Osteoblast (primary cell): ENCODE measurements at places on chromosomes 3 and 15. TPM values are rescaled to one million over a fixed set of nuclear protein-coding genes. Genes with fewer than 3 reads are reported as not detected.

Gene MUC4
- not detected in 2 replicates for total RNA-seq

Gene FMN1
- 9.0 and 11.2 TPM in 2 replicates for total RNA-seq

Gene IL17RB
- total RNA-seq: under 0.01 and 0.29 TPM in 2 replicates

GRCh38 chr15:69412274-69412673, 1.9 kb upstream of the KIF23 start:
- no peak for DNase-seq

Gene UTS2B
- 0.59 and 1.1 TPM in 2 replicates for total RNA-seq

Gene EFHB
- total RNA-seq: 0.29 and 1.8 TPM in 2 replicates

DNA sequence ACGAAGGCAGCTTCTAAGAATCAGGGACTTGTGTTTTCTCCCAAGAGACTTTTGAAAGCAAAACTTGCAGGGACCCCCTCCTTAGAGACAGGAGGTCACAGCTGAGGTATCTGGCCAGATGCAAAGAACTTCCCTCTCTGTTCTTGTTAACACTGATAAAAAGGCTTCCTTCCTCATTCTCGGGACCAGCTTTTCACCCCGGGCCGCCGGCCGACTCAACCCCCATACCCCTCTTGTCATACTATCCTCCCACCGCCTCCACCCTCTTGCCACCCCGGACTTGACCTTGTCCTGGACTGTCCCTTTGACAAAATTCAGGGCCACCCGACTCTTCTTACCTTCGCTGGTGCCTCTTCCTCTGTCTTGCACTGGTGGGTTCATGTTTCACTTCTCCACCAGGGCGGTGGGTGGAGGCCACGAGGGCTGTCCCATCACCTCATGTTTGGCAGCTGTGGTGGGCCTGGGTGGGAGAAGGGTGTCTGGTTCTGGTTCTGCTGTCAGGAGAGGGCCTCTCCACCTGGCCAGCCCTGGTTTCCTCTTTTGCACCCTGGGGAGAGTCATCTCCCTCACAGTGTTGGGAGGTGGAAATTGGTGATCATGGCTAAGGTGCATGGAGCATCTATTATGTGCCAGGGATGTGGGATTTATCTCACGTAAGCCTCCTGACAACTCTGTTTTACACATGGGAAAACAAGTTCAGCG, 32.5 kb downstream of the BHLHE40 start:
- DNase-seq: no peak

- DNase-seq: no peak
These were observed 28.5 kb downstream of the PLAAT1 start for GRCh38 chr3:193269343-193270028.

GRCh38 chr15:83358972-83359564, 74.6 kb upstream of the BNC1 start:
- DNase-seq: no peak

DNA sequence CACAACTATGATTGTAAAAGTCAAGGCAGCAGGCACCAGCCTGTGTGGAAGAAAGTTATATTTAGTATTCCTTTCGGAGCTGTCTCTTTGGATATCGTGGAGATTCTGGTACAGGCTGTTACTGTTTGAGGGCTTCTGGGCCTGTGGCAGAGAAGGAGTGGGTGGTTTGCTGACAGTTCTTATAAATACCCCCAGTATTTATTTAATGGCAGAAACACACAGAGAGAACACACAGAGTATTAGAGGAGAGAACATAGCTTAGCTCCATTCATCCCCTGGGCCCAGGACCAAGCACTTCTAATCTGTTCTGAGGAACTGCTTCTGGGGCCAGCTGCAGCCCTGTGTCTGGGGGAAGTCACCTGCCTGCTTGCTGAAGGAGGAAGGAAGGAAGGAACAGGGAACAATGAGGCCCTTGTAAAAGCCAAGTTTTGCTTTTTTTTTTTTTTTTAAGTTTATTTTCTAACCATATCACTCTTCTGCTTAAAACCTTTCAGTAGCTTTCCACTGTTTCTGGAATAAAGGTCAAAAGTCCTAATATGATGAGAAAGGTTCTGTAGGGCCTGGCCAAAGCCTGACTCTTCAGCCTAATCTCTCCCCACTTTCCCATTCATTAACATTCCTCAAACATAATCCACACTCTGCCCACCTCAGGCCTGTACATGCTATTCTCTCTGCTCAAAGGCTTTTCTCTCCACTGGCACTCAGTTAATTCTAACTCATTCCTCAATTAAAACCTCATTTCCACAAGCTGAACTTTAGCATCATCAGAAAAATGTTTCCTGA, 11.8 kb upstream of the PP2D1 start:
- DNase-seq: no peak

DNA sequence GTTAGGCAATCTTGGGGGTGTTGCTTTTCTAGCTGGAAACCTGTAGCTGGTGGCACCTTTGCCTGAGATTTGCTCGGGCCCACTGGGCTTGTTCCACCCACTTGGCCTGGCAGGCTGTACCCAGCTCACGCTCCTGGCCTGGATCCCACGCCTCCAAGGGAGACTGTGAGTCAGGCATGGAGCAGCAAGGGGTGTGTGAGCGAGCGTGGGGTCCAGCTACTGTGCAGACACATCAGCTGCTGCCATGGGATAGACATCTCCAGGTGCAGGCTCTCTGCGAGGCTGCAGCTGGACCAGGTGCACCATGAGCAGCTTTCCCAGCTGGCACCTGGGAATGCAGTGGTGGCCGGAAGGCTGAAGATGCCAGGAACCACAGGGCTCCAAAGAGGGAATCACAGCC, 36.0 kb downstream of the NR1D2 start:
- DNase-seq: no peak

- DNase-seq: no peak
These were observed 34.1 kb upstream of the RARRES1 start for GRCh38 chr3:158766364-158766763.

Gene IL17RD
- 2.2 and 3.5 TPM in 2 replicates for total RNA-seq

DNA sequence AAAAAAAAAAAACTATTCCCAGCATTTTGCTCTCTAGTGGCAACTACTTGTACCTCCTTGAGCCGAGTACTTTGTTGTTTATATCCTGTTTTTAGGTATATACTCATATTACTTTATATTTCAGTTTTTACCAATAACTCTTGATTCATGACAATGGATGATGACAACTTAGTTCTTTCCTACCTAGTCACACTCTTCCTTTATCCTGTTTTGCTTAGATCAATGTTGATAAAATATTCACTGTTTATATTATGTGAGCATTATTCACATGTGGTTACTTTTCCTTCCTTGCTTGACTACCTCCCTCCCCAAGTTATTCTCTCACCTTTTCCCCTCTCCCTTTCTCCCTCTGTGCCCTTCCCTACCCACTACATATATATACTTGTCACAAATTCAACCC, 53.7 kb downstream of the NKIRAS1 start:
- no peak for DNase-seq

GRCh38 chr3:30131191-30131590, 475.2 kb upstream of the TGFBR2 start:
- no peak for DNase-seq

GRCh38 chr3:65483480-65483879, 555.2 kb downstream of the MAGI1 start:
- no peak for DNase-seq

- peak; percentile 97 for DNase-seq
These were observed 2.6 kb upstream of the APEH start for GRCh38 chr3:49671291-49672288.

- DNase-seq: peak; percentile 69
These were observed 156.2 kb upstream of the IQSEC1 start for GRCh38 chr3:13229273-13229949.

DNA sequence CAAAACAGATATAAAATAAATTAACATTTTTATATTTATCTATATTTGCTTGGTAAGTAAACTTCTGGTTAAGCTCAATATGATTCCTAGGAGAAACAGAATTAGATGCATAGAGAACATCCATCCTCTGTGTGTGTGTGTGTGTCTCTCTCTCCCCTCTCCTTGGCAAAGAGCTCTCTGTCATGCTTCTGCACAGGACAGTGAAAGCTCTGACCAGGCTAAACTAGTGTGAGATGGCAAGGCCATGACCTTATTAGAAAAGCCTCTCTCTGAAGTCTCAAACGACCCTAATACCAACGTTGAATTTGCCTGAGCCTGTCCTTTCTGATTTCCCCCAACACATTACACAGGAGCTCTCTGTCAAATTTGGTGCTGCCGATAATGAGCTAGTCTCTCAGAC, 746.0 kb downstream of the VGLL3 start:
- no peak for DNase-seq

DNA sequence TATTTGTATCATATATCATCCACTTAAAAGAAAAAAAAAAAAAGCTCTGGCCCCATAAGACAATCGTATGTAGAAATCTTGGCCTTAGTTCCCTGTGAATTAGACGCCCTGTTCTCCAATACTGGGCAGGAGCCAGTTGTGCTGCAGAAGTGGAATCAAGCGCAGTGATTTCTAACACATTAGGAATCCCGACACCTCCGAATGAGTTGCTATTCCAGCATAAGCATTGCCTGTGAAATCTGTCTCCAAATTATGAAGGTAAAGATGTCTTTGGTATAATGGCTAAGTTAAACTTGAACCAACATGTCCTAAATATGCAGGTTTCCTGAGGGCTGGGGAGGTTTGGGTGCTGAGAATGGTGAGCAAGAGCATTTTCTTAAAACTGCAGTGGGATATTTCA, 199.4 kb upstream of the ARRDC4 start:
- no peak for DNase-seq

- no peak for DNase-seq
These were observed 74.7 kb upstream of the COL6A6 start for GRCh38 chr3:130442284-130442683.

DNA sequence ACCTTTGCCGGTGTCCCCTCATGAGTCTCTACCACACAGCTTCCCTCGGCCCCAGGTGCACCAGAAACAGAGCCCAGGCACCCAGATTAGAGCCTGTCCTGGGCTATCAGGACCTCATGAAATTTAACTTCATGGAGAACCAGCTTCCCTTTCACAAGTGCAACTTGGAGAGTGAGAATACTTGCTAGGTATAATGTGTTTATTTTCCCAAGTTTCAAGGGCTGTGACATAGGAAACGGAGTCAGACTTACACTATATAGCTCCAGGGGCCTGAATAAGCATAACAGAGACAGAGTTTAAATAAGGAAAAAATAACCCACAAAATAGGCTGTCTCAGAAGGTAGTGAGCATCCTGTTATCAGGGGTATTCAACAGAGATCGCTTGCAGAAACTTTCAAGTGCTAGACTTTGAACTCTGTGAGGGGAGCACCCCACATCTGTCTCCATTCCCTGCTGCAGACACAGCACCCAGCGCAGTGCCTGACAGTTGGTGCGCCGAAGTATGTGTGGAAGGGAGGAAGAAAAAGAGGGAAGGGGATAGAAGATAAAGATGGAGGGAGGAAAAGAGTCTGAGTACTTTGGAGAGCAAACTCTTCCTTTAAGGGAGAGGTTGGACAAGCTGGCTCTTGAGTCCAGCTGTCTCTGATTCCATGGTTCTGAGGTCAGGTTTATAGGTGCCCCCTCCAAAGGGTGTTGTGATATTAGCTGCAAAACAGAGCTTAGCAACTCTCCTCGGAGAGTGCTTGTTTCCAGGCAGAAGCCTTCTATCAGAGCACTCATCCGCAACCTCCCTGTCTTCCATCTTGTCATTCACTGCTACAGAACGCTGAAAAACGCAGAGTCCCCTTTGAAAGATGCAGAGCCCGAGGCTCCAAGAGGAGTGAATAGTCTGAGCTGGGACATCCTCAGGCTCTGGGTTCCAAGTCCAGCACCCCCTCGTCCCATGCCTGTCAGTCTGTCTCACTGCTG, 84.8 kb downstream of the CPN2 start:
- DNase-seq: no peak

- DNase-seq: no peak
These were observed 3.6 kb downstream of the ZNF385D start for GRCh38 chr3:21747376-21747775.

DNA sequence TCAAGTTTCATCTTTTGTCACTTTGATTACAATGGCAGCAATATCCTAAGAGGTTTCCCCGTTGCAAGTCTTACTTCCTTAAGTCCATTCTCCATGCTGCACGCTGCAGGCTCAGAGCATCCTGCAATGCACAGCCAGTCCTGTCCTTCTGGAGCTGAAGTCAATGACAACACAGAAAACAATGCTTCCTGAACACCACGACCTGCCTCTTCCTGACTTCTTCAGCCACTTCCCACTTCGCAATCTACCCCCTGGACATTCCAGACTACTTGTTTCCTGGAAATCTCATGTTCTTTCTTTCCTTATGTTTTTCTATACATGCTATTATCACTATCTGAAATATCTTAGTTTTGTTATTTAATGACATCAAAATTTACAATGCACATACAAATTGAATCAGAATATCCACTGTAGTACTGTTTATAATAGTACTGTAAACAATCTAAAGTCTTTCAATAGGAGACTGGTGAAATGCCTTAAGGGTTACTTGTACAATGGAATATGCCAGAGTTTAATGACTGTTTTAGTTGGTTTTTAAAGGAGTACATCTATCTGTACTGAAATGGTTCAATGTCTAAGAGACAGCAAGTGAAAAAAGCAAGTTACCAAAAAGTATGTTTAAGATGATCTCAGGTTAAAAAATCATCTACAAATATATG, 113.7 kb upstream of the PRTG start:
- DNase-seq: no peak

Gene ACAN
- 4.7 and 12.7 TPM in 2 replicates for total RNA-seq

GRCh38 chr3:14033023-14033422, 91.6 kb downstream of the CHCHD4 start:
- no peak for DNase-seq

GRCh38 chr3:123651449-123652341, 66.8 kb upstream of the HACD2 start:
- DNase-seq: no peak
